ENCODE measurements at places on chromosomes 12 and 14. TPM values are rescaled to one million over a fixed set of nuclear protein-coding genes. Genes with fewer than 3 reads are reported as not detected.

Gene CCDC196
- not detected for total RNA-seq

Gene TAS2R9
- not detected for total RNA-seq

Gene SLCO1B1
- total RNA-seq: not detected

Gene RACGAP1
- total RNA-seq: 97.9 TPM

Gene CDKL1
- 7.1 TPM for total RNA-seq

Gene BDKRB1
- 0.69 TPM for total RNA-seq

Gene SLC38A4
- not detected for total RNA-seq

Gene OTOGL
- 3.1 TPM for total RNA-seq

Gene DDN
- 3.5 TPM for total RNA-seq

Gene ZFHX2
- total RNA-seq: 1.4 TPM

Gene FAIM2
- total RNA-seq: not detected

Gene ADGRD1
- total RNA-seq: not detected

Gene EXOC3L4
- 2.0 TPM for total RNA-seq

Gene PLEK2
- total RNA-seq: 57.2 TPM

Gene COA8
- 62.3 TPM for total RNA-seq

Gene IL22
- total RNA-seq: not detected

Gene KCNA5
- not detected for total RNA-seq

Gene CLEC2D
- 3.3 TPM for total RNA-seq

Gene DCAF5
- total RNA-seq: 21.0 TPM

Gene CGRRF1
- 31.3 TPM for total RNA-seq

Gene KRT79
- 0.46 TPM for total RNA-seq

Gene ITGB7
- 3.4 TPM for total RNA-seq

Gene LRIG3
- total RNA-seq: 10.8 TPM
